H1 (cell line): ENCODE measurements at places on chromosomes 2 and 18.

- H3K4me1 ChIP-seq, result no peaks in the 10 kb centered on the region
- DNase-seq, result no peak
- H3K36me3 ChIP-seq, result no peaks in the 10 kb centered on the region
- no peak overlapping the region for H3K27ac ChIP-seq
- no peaks in the 10 kb centered on the region for H3K27me3 ChIP-seq
Measured at GRCh38 chr2:143333847-143334246, 204.6 kb downstream of the ARHGAP15 start.

- H3K36me3 ChIP-seq, result peaks cover 38% of the 10 kb centered on the region
- no peaks in the 10 kb centered on the region for H3K4me1 ChIP-seq
- H3K27ac ChIP-seq, result no peak overlapping the region
- no peak for DNase-seq
Measured at GRCh38 chr2:240791821-240792628, 28.0 kb downstream of the KIF1A start.

- no peaks in the 10 kb centered on the region for H3K4me1 ChIP-seq
- H3K4me3 ChIP-seq, result no peak overlapping the region
- DNase-seq, result no peak
- H3K27ac ChIP-seq, result no peak overlapping the region
- no peaks in the 10 kb centered on the region for H3K36me3 ChIP-seq
- H3K27me3 ChIP-seq, result no peaks in the 10 kb centered on the region
Measured at GRCh38 chr2:216879727-216880508, 20.1 kb upstream of the TNP1 start.

DNA sequence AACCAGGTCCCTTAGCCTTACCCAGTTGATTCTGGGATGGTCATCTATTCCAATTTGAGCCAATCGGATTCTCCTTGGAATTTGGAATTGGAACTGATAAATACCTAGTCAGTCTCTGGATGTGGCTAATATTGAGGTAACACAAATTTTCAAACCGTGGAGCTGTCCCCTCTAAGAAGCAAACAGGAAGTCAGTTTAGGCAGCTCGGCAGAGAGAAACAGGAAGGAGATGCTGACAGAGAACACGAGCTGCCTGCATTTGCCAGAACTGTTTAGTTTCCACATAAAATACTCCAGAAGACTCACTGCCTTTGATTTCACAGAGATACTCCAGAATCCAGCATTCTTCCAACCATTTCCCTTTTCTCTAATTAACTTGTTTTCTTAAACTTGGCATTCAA, 1024.9 kb downstream of the BCL11A start:
- H3K4me1 ChIP-seq, result no peaks in the 10 kb centered on the region
- H3K4me3 ChIP-seq, result no peak overlapping the region
- DNase-seq, result no peak
- H3K27me3 ChIP-seq, result no peaks in the 10 kb centered on the region
- no peak overlapping the region for H3K27ac ChIP-seq

- H3K4me3 ChIP-seq, result no peak overlapping the region
- H3K27me3 ChIP-seq, result no peaks in the 10 kb centered on the region
- DNase-seq, result peak; percentile 27
- peaks cover 2% of the 10 kb centered on the region; the same call in 1 of the 2 replicates for H3K4me1 ChIP-seq
Measured at GRCh38 chr2:16281451-16282335, 341.3 kb downstream of the MYCN start.

DNA sequence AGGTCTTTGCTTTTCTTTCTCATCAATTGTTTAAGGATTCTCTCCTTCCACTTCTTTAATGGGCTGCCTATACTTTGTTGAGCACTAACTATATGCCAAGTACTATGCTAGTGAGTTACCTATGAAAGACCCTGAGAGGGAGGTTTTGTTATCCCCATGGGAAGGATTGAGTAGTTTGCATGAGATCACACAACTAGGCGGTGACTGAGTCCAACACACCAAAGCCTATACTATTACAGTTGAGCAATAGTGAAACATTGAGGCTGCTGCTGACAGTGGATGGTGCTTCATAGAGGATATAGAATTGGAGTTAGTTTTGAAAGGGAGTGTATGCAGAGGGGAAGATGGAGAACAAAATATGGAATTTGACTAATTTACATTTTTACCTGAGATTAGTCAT, 15.8 kb downstream of the NABP1 start:
- no peaks in the 10 kb centered on the region for H3K4me1 ChIP-seq
- H3K27ac ChIP-seq, result no peak overlapping the region
- no peaks in the 10 kb centered on the region for H3K36me3 ChIP-seq

GRCh38 chr2:232623768-232624765, 9.3 kb upstream of the EFHD1 start:
- H3K36me3 ChIP-seq, result no peaks in the 10 kb centered on the region
- H3K27ac ChIP-seq, result no peak overlapping the region
- DNase-seq, result no peak
- H3K4me1 ChIP-seq, result no peaks in the 10 kb centered on the region
- H3K27me3 ChIP-seq, result no peaks in the 10 kb centered on the region

DNA sequence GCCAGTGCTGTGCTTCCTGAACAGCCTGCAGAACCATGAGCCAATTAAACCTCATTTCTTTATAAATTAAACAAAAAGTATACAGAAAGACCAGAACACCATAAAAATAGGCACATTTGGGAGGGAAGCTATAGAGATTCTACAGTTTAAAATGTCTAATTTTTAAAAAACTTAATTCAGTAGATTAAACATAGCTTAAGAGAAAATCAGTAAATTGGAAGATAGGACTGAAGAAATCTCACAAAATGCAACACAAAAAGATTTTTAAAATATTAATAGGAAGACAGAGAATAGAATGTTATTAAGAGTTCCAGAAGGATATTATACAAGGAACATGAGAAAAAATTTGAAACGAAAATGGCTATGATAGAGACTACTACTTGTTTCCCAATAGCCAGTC, 90.5 kb upstream of the SPTBN1 start:
- H3K36me3 ChIP-seq, result no peaks in the 10 kb centered on the region
- H3K27me3 ChIP-seq, result no peaks in the 10 kb centered on the region
- DNase-seq, result no peak
- no peak overlapping the region for H3K27ac ChIP-seq
- H3K4me3 ChIP-seq, result no peak overlapping the region

- H3K4me3 ChIP-seq, result no peak overlapping the region
- no peak overlapping the region for H3K27ac ChIP-seq
- H3K36me3 ChIP-seq, result no peaks in the 10 kb centered on the region
- no peaks in the 10 kb centered on the region for H3K4me1 ChIP-seq
Measured at GRCh38 chr2:229044581-229044980, 226.5 kb downstream of the PID1 start.

DNA sequence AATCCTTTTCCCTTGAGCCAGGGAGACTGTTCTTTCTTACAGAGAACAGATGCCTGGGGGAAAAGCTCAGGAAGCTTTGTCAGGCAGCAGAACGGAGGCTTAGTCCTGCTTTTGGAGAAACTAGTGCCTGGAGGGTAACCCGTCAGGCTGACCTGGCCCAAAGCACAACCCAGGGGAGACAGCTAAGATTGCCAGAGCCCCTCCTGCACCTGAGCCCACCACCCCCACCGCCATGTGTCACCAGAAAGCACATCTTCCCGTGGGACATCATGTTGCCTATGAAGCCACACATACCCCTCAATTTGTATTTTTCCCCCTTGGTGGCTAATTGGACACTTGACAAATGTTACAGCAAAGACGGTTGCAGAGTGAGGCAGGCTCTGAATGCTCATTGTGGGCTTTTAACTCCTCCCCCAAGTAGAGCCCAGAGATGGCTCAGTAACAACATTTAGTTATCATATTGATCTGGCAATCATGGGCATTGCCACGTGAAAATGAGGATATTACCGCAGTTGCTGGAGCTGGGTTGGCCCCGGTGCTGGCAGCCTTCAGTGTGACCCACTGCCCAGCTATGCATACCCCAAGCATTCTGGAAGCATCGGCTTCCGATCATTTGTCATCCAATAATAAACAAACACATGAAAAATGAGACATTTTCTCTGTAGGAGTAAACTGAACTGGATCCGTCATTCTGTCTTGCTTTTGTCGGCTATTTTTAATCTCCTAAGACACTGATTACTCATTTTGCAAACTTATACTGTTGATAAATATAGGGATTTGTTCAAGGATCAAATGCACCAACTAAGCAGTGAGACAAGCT, 229.5 kb downstream of the ATAD2B start:
- no peak overlapping the region for H3K4me3 ChIP-seq
- H3K27ac ChIP-seq, result no peak overlapping the region
- H3K4me1 ChIP-seq, result no peaks in the 10 kb centered on the region; the same call in 1 of the 2 replicates
- no peaks in the 10 kb centered on the region for H3K27me3 ChIP-seq
- DNase-seq, result no peak

DNA sequence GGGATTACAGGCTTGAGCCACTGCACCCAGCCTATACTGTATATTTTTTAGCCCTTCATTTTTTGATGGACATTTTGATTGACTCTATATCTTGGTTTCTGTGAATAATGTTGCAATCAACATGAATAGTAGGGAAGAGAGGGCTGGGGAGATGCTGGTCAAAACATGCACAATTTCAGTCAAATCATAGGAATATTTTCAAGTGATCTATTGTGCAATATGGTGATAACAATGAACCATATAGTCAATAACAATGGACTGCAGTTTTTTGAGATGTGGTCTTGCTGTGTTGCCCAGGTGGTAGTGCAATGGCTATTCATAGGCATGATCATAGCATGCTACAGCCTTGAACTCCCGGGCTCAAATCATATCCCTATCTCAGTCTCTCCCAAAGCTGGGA, 264.7 kb upstream of the TMEFF2 start:
- H3K36me3 ChIP-seq, result no peaks in the 10 kb centered on the region
- no peaks in the 10 kb centered on the region for H3K4me1 ChIP-seq
- no peaks in the 10 kb centered on the region for H3K27me3 ChIP-seq
- no peak for DNase-seq
- no peak overlapping the region for H3K27ac ChIP-seq

- no peak for DNase-seq
- no peaks in the 10 kb centered on the region for H3K36me3 ChIP-seq
- H3K4me1 ChIP-seq, result no peaks in the 10 kb centered on the region
- no peak overlapping the region for H3K27ac ChIP-seq
Measured at GRCh38 chr18:59305295-59305694, 13.2 kb downstream of the CPLX4 start.

DNA sequence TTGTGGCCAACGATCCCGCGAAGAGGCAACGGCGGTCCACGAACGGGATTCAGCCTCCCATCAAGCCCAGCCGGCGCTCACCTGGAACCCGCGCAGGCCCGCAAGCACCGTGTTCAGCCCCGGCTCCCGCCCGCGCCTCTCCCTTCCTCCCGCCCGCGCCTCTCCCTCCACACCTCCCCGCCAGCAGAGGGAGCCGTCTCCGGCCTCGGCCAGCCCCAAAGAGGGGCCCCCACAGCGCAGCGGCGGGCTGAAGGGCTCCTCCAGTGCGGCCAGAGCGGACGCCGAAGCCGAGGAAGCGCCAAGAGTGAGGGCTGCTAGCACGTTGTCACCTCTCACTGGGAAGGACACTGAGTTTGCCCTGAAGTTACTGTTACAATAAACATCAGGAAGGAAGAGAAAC, 55.3 kb upstream of the LAPTM4A start:
- H3K27me3 ChIP-seq, result peaks cover 3% of the 10 kb centered on the region; the same call in 1 of the 2 replicates
- H3K36me3 ChIP-seq, result no peaks in the 10 kb centered on the region
- no peak overlapping the region for H3K27ac ChIP-seq
- DNase-seq, result peak; percentile 21
- H3K4me3 ChIP-seq, result no peak overlapping the region

GRCh38 chr2:222604749-222605515, 51.0 kb downstream of the FARSB start:
- H3K27me3 ChIP-seq, result no peaks in the 10 kb centered on the region
- no peak overlapping the region for H3K27ac ChIP-seq
- no peaks in the 10 kb centered on the region for H3K4me1 ChIP-seq
- no peak overlapping the region for H3K4me3 ChIP-seq
- DNase-seq, result no peak

- no peak for DNase-seq
- no peaks in the 10 kb centered on the region; the same call in 1 of the 2 replicates for H3K27me3 ChIP-seq
- no peaks in the 10 kb centered on the region for H3K4me1 ChIP-seq
- no peaks in the 10 kb centered on the region for H3K36me3 ChIP-seq
- H3K27ac ChIP-seq, result no peak overlapping the region
Measured at GRCh38 chr18:48031641-48032040, 101.2 kb upstream of the SMAD2 start.

- no peaks in the 10 kb centered on the region; the same call in 1 of the 2 replicates for H3K36me3 ChIP-seq
- H3K27me3 ChIP-seq, result no peaks in the 10 kb centered on the region
- H3K4me3 ChIP-seq, result no peak overlapping the region
- no peaks in the 10 kb centered on the region for H3K4me1 ChIP-seq
- DNase-seq, result no peak
Measured at GRCh38 chr2:168848225-168848624, 42.0 kb downstream of the SPC25 start.

GRCh38 chr2:213080969-213081617, 70.3 kb downstream of the IKZF2 start:
- H3K27ac ChIP-seq, result no peak overlapping the region
- no peaks in the 10 kb centered on the region for H3K27me3 ChIP-seq
- H3K4me3 ChIP-seq, result no peak overlapping the region
- peaks cover 4% of the 10 kb centered on the region for H3K4me1 ChIP-seq

GRCh38 chr18:50507120-50507590, 52.7 kb upstream of the MAPK4 start:
- H3K36me3 ChIP-seq, result no peaks in the 10 kb centered on the region
- peak; percentile 29 for DNase-seq
- no peak overlapping the region for H3K4me3 ChIP-seq
- H3K27me3 ChIP-seq, result no peaks in the 10 kb centered on the region
- H3K27ac ChIP-seq, result no peak overlapping the region
- H3K4me1 ChIP-seq, result no peaks in the 10 kb centered on the region

DNA sequence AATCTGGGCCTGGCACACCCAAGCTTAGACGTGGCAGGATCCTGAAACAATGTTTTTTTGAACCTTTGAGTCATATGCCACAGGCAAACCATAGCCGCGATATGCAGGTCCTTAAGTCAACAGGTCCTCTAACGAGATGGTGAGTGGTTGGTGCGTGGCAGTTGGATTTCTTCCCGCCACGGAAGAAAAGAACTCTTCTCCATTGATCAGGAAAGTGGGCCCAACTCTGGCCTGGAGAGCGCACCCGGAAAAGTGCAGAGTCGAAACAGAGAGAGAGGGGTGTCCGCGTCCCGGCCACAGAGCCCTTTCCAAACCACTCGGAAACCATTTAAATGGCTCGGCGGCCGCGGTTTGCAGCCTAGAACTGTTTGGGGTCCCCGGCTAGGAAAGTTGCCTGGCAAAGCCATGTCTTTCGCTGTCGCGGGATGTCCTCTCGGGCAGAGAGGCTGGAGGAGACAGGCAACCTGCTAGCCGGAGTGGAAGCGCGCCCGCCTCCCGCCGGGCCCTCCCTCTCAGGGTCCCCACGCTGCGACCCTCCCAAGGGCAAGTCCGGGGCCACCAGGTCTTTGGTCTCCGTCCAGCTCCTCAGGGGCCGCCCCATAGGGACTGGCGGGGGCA, 777 bp downstream of the GALNT3 start:
- peak; percentile 58 for DNase-seq
- H3K27ac ChIP-seq, result peak overlapping the region; percentile 59; the same call in 1 of the 2 replicates
- H3K36me3 ChIP-seq, result no peaks in the 10 kb centered on the region
- H3K4me1 ChIP-seq, result peaks cover 2% of the 10 kb centered on the region
- peak overlapping the region; percentile 75 for H3K4me3 ChIP-seq

DNA sequence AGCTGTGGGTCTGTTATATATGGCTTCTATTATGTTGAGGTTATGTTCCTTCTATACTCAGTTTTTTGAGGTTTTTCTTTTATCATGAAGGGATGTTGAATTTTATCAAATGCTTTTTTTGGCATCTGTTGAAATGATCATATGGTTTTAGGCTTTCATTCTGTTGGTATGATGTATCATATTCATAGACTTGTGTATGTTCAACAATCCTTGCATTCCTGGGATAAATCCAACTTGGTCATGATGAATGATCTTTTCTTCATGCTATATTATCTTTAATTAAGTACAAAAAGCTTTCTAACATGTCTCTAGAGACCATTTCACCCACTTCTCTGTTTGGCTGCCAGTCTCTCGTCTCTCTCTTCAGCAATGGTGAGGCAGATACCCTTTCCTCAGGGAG, 54.2 kb downstream of the MDH1 start:
- no peak overlapping the region for H3K4me3 ChIP-seq
- no peaks in the 10 kb centered on the region for H3K36me3 ChIP-seq
- no peak for DNase-seq
- H3K27me3 ChIP-seq, result no peaks in the 10 kb centered on the region
